SK-N-MC (cell line): ENCODE measurements at places on chromosomes 2 and 18.

DNA sequence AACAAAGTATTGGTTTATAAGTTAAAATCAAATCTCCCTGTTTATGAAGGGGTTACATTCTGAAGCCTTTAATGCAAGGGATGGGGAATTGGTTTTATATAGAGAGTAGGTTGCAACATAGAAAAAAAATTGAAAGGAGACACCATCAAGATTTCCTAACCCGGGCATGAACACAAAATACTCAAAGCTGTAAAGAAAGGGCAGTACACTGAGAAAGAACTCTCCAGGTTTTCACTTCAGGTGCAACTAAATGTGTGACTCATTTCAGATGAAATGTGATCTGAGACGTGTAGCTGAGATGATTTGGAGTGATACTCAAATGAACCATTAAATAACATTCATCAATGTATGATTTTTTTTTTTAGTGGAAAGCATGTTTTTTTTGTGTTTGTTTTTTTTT lies 43.6 kb downstream of the SANBR start:
- DNase-seq: no peak

- DNase-seq: no peak
These were observed at the start of gene TWIST2 for GRCh38 chr2:238847841-238848690. TSS of gene TWIST2 (plus strand) at chr2:238848085. CDS start at chr2:238848216, 131 bp downstream.

GRCh38 chr2:98731041-98731893 lies at the start of gene MGAT4A:
TSS of gene MGAT4A (minus strand) at chr2:98731132. CDS start at chr2:98726332, 4,800 bp downstream.
- no peak for DNase-seq

DNA sequence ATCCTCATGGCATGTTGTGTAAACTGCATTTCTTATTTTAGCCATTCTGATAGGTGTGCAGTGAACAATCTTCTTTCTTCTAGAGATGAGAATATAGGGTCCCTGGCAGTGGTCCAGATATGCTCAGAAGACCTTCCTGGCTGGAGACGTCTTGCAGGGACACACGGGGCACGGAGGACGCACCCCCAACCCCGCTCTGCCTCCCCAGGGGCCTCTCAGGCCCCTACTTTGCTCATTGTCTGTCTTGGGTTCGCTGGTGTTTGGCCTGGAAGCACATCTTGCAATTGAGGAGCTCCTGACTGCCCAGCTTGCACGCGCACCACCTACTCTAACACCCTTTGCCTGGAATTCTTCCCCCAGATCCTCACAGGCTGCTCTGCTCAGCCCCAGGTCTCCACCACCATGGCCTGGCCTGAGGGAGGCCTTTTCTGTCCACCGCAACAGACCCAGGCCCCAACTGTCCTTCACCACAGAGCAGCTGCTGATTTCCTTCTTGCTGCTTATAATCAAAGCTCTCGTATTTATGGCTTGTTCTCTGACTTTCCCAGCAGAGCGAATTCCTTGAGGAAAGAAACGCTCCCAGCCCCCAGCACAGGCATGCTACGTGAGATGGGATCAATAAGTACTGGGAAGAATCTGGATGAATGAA lies 295.9 kb upstream of the HDAC4 start:
- DNase-seq: no peak

DNA sequence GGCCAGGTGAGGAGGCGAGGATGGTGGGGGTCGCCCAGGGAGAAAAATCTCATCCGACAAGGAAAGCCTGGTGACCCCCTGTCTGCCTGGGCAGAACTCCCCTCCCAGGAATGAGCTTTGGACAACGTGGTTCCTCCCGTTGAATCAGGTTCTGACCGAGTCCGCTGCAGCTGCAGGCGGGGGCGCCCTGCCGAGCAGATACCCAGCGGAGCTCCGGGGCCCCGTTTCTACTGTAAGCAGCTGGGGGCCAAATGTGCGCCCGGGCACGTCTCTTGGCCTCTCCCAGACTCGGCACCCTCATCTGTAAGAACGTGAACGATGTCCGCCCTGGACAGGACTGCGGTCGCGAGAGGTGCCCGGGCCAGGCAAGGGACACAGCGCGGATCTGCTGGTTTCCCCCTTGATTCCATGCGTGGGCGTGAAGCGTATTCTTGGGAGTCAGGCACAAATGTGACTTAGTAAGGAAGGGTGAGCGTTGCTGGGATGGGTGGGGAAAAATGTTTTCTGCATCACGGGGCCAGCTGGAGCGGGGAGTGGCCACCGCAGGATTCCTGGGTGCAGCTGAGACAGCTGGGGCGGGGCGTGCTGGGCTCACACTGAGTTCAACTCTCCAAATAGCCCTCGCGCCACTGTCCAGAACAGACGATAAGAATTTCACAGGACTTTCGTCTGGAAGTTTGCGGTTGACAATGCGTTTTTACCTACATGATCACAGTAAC lies 20.2 kb upstream of the TUBB6 start:
- no peak for DNase-seq
